ENCODE measurements at places on chromosomes 13 and 19. TPM values are rescaled to one million over a fixed set of nuclear protein-coding genes. Genes with fewer than 3 reads are reported as not detected.

DNA sequence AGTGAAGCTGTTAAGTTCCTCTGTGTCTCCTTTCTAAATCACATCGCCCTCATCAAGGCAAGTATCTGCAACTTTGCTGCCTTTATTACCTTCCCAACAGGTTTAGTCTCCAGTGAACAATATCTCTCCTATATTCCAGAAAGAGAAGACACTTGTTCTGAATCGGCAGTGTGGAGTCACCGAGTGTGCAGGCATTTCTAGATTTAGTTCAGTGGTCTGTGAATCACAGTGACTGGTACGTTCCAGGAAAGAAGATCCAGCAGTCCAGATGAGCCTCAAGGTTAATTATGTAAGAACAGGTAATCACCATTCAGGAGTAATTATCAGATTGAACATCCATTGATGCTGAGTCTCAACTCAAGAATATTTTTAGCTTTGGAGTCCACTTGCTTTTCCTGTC, 497.0 kb downstream of the FOXO1 start:
- no peak for DNase-seq
- no peak overlapping the region for H3K27ac ChIP-seq
- no peak overlapping the region for H3K4me3 ChIP-seq
- no peaks in the 10 kb centered on the region for H3K4me1 ChIP-seq

Gene SH2D3A
- total RNA-seq: not detected

GRCh38 chr13:94382517-94382916, 97.0 kb downstream of the DCT start:
- H3K4me1 ChIP-seq: no peaks in the 10 kb centered on the region
- H3K36me3 ChIP-seq: no peaks in the 10 kb centered on the region
- H3K27me3 ChIP-seq: peaks cover 8% of the 10 kb centered on the region
- no peak overlapping the region for H3K27ac ChIP-seq
- no peak overlapping the region for H3K4me3 ChIP-seq

Gene PSG6
- total RNA-seq: 0.37 TPM

- no peak overlapping the region for H3K27ac ChIP-seq
- no peak overlapping the region for H3K4me3 ChIP-seq
- DNase-seq: no peak
- no peaks in the 10 kb centered on the region for H3K4me1 ChIP-seq
- H3K36me3 ChIP-seq: no peaks in the 10 kb centered on the region
- H3K27me3 ChIP-seq: no peaks in the 10 kb centered on the region
Measured at GRCh38 chr13:78569029-78569428, 34.3 kb downstream of the POU4F1 start.

DNA sequence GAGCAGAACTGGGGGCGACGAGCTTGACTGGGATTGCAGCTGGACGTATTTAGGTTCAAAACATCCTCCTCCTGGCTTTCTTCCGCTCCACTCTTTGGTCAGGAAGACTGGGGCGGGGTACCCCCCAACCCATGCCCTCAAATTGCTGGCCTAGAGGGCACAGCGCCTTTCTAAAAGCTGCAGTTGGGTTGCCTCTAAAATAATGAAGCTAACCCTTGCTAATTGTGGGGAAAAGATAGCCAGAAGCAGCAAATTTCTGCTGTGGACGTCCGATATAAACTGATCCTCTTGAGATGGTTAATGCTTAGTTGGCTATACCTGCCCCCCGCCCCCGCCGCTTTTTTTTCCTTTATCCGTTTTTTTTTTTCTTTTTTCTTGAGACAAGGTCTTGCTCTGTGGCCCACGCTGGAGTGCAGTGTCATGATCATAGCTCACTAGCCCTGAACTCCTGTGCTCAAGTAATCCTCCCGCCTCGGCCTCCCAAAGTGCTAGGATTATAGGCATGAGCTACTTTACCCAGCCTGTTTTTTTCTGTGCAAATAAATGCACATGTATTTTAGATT, 754 bp upstream of the CHERP start:
- peaks cover 27% of the 10 kb centered on the region for H3K4me1 ChIP-seq
- H3K4me3 ChIP-seq: peak overlapping the region; percentile 98
- DNase-seq: no peak
- peaks cover 5% of the 10 kb centered on the region for H3K27me3 ChIP-seq
- peaks cover 25% of the 10 kb centered on the region for H3K36me3 ChIP-seq
- H3K27ac ChIP-seq: peak overlapping the region; percentile 86

Gene PABPC3
- 0.37 TPM for total RNA-seq

Gene OSCAR
- total RNA-seq: 3.0 TPM
